ENCODE measurements at places on chromosomes 7 and 10.

- no peak for DNase-seq
Observed at GRCh38 chr10:119483001-119483400, 59.5 kb downstream of the RGS10 start.

DNA sequence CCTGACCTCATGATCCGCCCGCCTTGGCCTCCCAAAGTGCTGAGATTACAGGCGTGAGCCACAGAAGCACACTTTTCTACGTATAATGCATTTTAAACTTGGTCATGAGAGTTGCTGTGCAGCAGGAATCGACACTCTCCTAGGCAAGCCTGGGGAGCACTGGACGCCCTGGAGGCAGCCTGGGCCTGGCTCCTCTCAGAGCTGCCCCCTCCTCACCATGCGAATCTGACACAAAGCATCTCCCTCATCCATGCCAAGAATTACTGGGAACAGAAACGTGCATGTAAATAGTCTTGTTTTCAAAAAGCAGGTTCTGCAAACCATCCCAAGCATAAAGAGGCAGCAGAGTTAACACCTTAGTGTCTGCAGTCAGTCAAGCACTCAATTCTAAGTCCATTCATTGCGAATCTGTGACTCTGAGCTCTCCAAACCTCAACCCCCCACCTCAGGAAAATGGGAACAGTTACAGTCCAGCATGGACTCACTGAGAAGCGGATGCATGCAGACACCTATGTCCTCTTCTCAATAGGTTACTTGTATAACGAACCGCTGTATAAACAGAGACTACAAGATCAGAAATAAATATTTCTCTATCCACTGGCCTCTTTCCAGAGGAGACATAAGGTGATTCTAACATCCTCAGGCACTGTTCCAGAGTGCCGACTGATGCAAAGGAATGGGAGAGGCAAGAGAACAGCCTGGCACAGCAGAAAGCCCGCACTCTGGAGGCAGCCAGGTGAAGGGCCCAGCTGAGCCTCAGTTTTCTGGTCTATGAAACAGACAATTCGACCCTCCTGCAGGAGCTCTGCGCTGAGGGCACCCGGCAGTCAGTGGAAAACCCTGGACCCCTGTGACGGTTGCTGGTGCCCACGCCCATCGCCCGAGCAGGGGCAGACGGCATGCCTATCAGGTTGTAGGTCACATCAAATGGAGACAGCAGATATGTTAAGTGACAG, 68.9 kb downstream of the MAD1L1 start:
- DNase-seq = no peak

DNA sequence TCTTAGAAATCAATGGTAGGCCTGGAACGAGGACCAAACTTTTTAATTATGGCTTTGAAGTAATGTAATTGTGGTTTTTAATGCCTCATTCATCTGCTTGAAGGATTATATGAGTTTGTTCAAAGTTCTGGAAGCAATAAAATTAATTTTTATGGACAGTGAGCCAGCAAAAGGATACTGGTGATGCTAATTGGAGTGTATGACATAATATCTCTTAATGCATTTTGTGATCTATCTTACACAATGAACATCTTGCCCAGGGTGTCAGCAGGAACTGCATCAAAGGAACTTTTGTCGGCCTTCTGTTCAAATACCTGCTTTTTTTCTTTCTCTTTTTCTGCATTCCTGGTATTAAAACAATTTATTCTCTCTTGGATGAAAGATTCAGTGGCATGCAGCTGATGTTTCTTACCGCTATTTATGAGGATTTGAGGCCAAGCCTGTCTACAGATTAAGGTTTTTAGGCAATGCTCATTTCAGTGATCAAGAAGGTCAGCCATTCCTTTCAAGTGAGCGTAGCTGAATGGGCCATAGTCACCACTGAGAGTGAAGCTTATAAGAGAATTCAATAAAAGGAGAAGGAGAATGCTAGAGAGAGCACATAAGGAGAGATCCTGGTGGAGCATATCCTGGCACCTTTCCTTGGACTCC, 974.8 kb downstream of the SORCS3 start:
- DNase-seq = no peak

GRCh38 chr10:117441812-117442443, 66.7 kb upstream of the PDZD8 start:
- DNase-seq = no peak

GRCh38 chr7:4875391-4875790, 8.1 kb downstream of the RADIL start:
- DNase-seq = no peak

- DNase-seq = peak; percentile 8
Observed at GRCh38 chr10:86580521-86580891, 58.9 kb upstream of the WAPL start.

DNA sequence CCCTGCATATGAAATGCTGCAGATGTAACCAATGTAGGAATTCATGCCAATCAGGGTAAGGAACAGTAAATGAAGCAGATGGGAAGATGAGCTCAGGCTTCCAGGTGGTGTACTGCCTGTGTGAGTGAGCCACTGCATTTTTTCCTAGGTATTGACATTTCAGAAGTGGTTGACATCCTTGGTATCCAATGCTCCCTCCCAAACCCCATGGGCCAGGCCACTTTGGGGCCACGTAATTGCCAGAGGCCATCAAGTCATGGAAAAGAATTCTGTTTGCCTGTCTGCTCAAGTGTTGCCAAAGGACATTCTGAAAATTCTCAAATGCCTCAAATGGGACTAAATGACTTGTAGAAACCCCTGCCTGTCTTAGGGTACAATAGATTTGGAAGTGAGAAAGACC, 384.6 kb downstream of the GATA3 start:
- DNase-seq = no peak

DNA sequence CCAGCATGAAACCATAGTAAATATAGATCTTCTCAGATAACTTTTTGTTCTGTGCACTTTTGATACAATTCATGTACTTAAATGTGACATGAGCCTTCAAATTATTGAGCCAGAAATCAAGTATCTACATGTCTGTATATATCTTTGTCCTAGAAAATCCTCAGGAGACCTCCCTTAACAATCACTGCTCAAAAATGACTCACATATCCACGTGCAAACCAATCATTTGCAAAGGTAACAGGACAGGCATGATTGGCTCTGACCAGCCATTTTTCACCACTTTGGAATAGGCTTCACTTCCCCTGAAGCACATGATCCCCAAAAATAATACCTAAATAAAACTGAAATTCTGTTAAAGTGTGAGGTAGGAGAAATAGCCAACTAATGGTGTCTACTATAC, 902.5 kb downstream of the PCDH15 start:
- DNase-seq = no peak

DNA sequence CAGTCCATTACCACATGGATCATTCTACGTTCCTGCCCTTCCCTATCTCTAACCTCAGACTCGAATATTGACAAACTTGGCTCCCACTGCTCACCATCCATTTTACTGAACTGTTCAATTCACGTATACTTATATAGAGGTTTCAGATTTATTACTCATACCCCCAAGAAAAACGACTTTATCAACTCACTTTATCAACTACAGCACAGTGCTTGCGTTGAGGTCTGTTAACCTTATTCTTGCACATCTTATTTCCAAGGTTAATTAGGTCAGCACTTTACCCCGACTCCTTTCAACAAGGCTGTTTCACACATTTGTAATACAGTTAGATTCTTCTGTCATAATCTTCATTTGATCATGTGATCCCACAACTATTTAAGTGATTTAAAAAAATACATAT, 162.3 kb upstream of the AHR start:
- no peak for DNase-seq

GRCh38 chr7:137925754-137926153, 76.1 kb downstream of the CREB3L2 start:
- no peak for DNase-seq

DNA sequence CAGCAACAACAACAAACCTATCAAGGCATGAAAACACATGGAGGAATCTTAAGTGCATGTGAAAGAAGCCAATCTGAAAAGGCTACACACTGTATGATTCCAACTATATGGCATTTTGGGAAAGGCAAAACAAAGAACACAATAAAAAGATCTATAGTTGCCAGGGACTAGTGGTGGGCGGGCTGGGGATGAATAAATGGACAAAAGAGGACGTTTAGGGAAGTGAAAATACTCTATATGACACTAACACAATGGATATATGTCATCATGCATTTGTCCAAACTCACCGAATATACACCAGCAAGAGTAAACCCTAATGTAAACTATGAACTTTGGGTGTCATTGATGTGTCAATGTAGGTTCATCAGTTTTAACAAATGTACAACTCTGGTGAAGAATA, 89.1 kb downstream of the SEMA3E start:
- DNase-seq = no peak

- no peak for DNase-seq
Observed at GRCh38 chr7:142311876-142312275, 54.0 kb upstream of the PRSS58 start.

DNA sequence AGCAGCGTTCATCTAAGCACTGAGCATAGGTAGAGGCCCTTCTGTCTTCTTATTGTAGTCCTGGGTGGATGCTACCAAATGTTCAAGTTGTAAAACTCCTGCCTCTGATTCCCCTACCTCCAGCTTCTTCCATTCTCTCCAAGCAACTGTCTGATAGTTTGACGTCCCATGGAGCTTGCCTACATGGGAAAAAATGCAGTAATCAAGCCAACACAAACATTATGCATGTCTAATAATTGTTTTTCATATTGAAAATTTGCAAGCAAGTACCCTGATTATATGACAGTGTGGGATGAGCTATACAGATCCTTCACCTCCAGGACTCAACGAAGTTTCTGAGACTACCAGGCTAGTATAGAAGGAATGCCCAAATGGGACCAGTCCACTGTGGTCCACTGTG, 31.0 kb upstream of the TRUB1 start:
- no peak for DNase-seq

DNA sequence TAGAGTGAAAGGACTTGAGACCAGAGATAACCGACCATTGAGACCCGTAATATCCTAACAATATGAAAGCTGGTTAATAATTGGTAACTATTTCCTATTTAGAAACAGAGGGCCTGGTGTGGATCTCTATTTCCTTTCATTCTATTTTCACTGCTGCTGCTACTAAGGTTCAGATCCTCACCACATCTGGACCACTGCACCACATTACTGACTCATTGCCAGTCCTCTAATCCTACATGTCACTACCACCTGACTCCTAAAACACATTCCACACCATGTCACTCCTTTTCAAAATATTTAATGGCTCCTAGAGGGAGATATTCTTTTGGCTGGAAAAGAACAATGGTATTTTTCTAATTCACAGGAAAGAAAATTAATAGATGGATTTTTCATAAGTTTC, 6.4 kb downstream of the USP54 start:
- no peak for DNase-seq

DNA sequence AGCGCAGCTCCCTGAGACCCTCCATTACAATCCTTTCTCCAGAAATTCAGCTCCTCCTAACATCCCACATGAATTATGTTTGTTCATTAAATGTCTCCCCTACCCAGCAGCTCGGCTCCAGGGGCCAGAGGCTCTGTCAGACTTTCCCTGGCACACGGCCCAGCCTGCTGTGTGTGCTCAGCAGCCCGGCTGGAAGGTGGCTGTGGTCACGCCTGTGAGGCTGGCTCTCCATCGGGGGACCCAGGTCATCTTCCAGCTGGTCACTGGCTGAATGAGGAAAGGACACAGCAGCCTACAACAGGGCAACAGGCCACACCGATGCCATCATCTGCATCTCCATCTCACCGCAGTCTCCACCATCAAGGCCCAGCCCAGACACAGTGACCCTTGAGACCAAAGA, 219.8 kb downstream of the MAD1L1 start:
- no peak for DNase-seq

GRCh38 chr10:4586776-4587175, 239.2 kb upstream of the AKR1E2 start:
- no peak for DNase-seq

DNA sequence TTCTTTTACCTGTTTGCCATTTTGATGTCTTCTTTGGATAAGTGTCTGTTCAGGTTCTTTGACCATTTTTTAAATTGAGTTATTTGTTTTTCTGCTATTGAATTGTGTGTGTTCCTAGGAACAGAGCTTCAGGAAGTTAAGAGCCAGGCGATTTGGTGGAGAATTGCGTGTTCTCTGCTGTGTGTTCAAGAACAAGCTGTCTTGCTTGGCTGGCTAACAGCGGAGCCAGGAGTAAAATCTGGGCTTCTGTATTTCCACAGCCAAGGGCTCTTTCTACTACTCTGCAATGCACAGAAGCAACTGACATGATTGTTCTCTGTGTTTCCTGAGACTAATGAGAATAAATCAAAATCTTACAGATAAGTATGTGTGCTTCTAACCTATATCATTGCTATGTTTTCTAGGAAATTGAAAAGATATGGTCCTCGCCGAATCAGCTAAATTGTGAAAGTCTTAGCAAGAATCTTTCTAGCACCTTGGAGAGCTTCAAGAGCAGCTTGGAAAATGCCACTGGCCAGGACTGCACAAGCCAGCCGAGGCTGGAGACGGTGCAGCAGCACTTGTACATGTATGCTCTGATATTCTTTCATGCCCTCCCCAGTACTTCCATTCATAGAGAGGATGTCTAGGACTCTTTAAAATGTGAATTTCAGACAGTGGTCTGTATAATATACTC, 124.2 kb downstream of the ABCA13 start:
- DNase-seq = no peak

GRCh38 chr10:114110174-114110972, 63.6 kb downstream of the CCDC186 start:
- no peak for DNase-seq

DNA sequence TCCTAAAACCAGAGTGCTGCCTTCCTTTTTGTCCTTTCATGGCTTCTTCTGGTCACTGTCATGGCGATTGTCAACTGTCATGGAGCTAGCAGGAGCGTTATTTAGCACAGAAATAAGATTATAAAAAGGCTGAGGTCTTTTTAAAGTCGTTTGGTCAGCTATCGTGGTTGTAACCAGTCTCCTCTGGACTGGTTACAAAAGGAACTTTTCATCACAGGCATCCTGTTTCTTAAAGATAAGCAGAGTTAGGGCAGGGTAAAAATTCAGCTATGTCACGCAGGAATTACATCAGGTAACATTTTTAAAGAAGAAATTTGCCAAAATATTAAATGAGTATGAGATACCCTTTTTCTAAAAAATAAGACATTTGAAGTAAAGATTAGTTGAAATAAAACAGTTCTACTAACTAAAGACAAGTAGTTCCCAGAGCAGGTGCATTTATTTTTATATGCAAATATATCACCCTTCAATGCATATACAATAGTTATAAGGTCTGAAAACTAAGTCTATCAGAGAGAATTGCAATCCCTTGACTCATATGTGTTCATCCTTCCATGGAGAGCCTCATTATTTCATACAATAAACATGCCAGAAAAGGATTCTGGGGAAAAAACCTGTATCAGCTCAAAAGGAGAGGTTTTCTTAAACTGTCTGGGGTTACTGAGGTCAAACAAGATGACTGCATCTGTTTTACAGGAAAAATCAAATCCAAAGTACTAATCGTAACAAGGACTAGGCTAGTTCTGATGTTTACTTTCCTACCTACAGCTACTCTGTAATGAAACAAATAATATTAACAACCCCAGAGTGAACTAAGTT, 20.9 kb downstream of the FAM24A start:
- DNase-seq = no peak

- DNase-seq = no peak
Observed at GRCh38 chr7:137940656-137941518, 61.0 kb downstream of the CREB3L2 start.

DNA sequence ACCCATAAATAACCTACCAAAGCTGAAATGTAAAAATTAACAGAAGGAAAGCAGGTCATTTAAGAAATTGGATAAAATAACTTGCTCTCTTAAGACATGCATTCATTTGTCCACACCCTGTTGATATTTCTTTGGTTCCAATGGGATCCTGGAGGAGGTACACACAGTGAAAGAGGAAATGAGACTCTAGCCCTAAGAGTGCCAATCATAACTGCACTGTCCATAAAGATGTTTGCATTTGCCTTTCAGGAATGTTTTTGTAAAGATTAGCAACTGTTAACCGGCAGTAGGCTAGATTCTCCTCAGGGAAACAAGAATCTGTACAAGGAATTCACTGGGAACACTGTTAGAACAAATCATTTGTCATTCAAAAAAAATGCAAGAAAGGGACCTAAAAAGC, 61.0 kb downstream of the MEOX2 start:
- no peak for DNase-seq

Data from CD4-positive, alpha-beta T cell treated with Interferon alpha-2 for 1 hour (primary cell).